Globus pallidus (tissue), 1 donor: ENCODE measurements at places on chromosomes 7 and 10.
A peak's percentile ranks its signal among the peaks of the same experiment; 100 is the strongest.

DNA sequence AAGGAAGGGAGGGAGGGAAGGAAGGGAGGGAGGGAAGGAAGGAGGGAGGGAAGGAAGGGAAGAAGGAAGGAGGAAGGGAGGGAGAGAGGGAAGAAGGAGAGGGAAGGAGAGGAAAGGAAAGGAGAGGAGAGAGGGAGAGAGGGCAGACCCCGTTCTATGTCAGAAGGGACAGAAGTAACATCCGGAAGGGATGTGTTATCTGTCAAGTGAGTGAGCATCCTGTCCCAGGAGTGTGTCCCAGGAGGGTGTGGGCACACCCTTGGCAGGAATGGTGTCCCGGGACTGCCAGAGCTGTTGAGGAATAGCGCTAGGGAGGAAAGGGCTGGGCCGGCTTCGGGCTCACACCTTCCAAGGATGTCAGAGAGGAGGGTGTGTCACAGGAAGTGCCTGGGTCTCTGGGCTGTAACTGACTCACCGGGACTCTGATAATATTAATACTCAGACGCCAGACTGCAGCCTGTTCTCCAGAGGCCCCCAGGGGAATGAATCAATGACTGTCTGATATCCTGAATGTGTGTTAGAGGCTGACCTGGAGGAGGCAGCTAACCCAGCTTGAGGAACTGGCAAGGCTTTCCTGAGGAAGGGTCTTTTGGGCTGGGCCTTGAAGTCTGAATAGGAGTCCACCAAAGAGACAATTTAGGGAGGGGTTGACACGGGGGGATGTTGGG, 125.6 kb upstream of the TNRC18 start:
- DNase-seq: no peak

DNA sequence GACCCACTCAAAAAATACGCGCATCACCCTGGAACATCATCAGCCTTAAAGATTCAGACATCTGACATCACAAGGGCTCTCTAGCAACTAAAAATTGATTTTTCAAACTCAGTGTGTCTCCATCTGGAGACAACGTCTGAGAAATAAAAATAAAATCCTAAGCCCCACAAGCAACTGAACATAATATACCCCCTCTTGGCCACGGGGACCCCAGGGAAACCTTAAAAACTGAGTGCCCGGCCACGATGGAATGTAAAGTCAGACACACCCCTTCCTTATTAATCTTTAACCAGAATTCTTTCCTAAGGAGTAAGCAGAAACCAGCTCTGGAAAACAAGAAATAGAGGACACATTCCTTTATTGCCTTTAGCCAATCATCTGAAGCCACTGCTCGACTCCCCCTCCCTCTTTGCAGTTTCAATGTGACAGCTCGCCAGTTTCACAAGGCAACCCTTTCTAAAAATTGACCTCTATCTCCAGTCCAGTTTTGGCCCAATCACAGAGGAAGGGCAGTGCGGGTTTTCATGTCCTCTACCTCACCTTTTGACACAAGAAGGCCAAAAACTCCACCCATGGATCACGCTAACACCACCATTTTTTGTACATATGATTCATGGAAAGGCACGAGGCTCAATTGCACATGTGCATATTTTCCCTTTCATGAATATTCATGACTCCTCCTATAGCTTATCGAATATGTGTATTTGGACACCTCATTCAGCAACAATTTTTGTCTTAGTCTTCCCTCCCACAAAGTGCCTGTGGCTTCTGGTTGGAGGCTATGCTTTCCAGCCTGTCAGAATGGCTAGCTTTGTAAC, 24.2 kb downstream of the IFIT3 start:
- no peak for DNase-seq

- DNase-seq: no peak
These were observed 75.0 kb downstream of the LHPP start for GRCh38 chr10:124536496-124537050.

GRCh38 chr10:71132321-71132810, 80.0 kb upstream of the UNC5B start:
- no peak for DNase-seq

DNA sequence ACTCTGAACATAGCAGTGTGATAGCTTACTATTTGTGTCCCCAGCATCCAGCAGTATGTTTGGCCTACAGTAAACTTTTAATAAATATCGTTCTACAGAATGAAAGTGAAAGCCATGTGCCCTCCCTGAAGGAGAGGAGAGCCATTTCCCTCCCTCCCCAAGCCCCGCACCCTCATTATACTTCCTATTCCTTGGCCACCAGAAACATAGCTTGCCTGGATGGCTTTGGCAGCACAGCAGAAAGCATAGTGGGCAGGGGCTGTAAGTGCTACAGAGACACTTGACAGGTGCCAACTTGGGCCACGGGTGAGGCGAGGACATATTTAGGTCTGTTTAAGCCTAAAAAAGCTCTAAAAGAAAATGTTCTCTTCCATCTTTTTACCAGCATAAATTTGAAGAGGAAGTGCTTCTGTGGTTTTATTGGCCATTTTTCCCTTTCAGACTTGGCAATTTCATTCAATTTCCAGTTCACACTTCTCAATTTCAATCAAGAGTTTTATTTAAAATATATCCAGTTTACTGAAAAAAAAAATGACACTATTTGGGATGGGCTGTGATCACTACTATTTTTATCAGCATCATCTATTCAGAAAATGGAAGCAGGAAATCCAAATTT, 12.7 kb downstream of the HHEX start:
- no peak for DNase-seq

- DNase-seq: no peak
These were observed 119.4 kb downstream of the DYNC2I1 start for GRCh38 chr7:158975526-158976467.

GRCh38 chr7:84025332-84025927, 169.2 kb downstream of the SEMA3A start:
- no peak for DNase-seq

GRCh38 chr10:103852189-103852711, 3.1 kb downstream of the SH3PXD2A start:
- DNase-seq: no peak

DNA sequence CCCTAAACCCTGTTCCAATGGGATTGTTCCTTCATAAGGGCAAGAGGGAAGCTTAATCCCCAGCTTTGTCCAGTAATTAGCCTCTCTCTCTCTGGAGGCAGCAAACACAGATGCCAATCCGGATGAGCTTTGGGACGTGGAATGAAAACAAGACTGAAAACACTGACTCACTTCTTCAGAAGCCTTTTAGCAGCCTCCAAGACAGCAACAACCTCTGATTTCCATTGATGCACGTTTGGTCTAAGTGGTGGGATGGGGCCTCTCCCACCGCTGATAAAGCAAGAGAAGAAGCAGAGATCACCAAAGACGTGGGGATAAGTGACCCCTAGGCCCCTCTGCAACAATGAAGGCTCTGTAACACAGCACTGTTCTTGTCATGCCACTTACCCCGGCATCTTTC, 5.8 kb upstream of the GFRA1 start:
- no peak for DNase-seq

DNA sequence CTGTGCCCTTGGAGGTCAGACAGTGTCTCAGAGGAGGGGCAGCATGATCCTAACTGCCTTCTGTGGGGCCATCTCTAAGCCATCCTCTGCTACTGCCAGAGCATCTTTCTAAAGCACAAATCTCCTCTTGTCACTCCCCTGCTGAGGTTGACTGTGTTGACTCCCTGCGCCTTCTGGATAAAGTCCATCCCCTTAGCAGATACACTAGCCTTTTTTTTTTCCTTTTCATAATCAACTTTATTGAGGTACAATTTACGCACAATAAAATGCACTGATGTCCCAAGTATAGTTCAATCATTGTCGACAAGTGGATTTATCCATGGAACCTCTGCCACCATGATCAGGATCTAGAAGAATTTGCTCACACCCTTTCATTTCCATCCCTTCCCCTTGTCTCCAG, 150.1 kb downstream of the SPAG6 start:
- no peak for DNase-seq

DNA sequence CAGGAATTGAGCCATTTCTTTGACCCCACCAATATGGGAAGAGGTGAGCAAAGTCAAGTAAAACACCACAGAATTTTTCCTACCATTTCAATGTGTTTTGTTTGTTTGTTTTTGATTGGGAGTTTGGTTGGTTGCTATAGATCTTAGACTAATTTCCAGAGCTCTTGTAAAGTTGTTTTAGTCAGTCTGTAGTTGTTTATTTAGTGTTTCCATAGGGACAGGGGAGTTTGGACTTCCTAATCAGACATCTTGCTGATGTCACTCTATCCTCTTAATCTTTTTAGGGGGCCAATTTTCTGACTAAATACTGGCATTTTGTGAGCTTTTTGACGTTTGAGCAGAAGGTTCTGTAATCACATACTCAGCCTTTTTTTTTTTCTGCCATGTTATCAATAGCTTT, 266.9 kb downstream of the ABCA13 start:
- DNase-seq: no peak

GRCh38 chr10:119120413-119120867, 16.5 kb downstream of the DENND10 start:
- DNase-seq: no peak

GRCh38 chr10:59878915-59879314, 27.4 kb downstream of the CCDC6 start:
- DNase-seq: no peak

DNA sequence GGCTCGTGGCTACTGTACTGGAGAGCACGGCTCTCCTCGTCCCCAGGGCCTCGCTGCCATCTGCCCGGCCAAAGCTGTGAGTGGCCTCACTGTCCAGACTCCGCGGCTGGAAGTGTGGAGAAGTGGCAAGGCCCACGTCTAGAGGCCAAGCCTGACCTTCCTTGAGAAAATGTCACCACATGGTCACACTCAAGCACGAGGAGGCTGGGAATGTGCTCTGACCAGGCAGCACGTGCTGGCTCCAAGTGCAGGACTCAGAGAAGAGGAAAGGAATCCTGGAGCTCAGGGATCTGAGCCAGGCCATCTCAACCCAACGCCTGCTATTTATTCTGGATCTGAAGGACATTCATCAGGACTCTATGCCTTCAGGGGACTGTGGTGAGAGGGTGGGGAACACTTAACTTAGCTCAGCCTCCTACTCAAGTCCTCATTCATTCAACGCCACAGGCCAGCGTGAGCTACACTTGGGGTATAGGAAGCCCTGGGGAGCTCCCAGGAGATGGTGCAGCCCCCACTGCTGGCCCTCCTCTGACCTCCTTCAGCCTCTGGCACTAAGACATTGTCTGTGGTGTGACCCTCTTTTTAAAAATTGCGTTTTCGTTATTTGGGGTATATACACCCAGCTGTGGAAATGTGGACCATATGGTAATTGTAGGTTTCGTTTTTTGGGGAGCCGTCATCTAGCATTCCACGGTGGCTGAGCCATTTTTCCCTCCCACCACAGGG, 29.0 kb downstream of the EN2 start:
- no peak for DNase-seq

- no peak for DNase-seq
These were observed 46.1 kb downstream of the TNPO3 start for GRCh38 chr7:129008645-129009414.

- peak; percentile 89 for DNase-seq
These were observed 99.4 kb downstream of the CTBP2 start for GRCh38 chr10:125060826-125061556.

DNA sequence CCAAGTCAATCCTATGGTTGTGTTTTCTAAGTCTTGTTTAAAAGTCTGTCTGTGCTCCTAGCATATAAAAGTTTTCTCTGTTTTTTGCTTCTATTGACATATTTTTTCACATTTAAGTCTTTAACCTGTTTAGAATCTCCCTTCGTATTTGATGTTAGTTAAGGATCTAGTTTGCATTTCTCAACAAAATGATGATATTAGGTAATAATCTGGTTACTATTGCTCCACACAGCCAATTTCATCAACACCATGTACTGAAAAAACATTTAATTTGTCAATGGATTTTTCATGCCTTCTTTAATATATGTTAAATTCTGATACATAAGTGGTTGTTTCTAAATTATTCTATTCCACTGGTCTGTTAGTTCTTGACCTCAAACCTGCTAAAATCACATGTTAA, 17.5 kb upstream of the TSGA13 start:
- DNase-seq: no peak

GRCh38 chr7:44213877-44214388, 13.2 kb downstream of the YKT6 start:
- no peak for DNase-seq

DNA sequence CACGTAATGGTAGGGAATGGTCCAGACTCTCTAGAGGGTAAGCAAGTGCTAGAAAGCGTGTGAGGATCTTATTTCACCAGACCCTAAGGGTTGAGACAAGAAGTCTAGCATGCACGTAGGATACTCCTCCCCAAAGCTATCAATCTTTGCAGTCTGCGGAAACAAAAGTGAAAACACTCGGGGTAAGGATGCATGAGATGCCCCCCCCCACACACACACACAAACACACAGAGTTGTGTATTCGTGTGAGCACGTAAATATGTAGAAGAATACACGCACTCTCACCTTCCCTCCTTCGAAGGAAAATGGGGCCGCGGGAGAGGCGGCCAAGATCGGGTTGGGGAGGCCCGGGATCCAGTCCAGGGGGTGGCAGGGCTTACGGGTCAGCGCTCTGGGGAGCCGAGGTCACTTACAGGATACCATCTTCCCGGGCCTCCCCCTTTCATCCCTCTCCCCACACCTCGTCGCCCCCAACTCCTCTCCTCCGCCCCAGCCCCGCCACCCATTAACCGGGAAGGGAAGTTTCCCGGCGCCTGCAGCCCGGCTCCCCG, 455 bp downstream of the CUL2 start:
- no peak for DNase-seq

DNA sequence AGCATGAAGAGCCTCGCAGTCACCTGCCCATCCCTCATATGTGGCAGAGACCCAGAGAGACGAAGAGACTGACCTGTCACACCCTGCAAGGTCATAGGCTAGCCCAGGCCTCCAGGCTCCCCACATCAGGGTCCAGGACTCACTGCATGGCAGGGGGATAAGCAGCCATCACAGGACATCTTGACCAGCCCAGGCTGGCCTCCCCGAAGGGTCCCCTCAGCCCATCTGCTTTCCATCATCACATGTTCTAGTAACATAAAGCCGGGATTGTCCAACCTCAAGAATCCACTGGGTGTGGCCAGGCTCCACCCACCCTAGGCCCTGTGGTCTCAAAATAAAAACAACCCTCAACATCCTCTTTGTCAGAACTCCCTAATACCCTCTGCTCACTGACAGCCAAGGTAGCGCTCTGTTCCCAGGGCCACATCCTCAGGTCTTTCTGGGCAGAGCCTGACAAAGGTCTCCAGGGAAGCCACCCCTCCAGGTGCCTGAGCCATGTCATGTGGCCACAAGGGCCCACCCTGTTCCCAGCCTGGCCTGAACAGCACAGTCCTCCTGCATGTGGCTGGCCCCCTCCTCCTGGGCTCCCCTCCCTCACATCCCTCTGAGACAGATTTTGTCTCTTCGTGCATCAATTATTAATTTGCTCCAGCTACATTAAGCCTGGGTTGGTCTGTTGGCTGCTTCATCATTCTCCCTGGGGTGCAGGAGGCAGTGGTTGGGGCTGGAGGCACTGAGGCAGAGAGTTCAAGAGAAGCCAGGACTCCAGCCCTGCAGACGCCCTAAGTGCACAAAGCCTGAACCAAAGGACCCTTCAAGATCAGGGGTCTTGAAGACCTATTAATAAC, 131.8 kb upstream of the UNC5B start:
- no peak for DNase-seq

GRCh38 chr10:21065621-21066248, 168.6 kb upstream of the NEBL start:
- DNase-seq: no peak
